ENCODE measurements at places on chromosomes 13 and 19.

DNA sequence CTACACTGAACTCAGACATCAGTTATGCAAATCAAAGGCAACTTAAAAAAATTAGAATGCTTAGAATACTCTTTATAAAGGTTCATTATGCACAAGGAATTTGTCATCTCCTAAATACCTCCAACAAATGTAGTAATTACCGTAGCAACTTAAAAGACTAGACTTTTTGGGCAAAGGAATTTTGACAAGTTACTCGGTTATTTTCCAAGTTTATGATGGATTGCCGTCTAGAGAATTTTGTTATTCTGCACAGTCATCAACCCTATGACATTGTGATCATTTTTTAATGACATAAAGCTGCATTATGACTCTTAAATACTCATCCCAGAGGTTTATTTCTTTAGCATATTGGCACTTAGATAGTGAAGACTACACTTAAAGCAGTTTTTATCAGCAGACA lies 71.9 kb downstream of the TRPC4 start:
- DNase-seq = no peak

GRCh38 chr19:33514885-33515551 lies 6.6 kb downstream of the PEPD start:
- DNase-seq = no peak

DNA sequence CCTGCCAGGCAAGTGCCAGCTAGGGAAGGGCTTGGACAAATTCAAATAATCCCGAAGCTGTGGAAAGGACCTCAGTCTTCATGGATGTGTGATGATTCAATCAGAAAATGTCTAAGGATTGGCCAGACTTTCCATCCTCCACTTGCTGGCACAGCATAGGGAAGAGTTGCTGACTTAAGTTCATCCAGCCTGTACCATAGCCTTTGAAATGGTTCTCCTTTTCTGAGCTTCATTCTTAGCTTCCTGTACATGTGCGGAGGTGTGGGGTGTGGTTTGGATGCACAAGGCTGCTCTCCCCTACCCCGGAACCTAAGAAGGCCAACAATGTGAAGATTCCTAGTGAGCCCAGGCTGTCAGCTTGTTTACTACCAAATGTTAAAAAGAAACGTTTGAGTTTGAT lies 959 bp upstream of the IGFL3 start:
- no peak for DNase-seq

- no peak for DNase-seq
Observed at GRCh38 chr19:24062190-24062589, 24.8 kb upstream of the ZNF254 start.

GRCh38 chr19:10286803-10287737 lies at the start of gene ICAM4:
Gene ICAM4 (plus strand): TSS chr19:10286955. CDS start chr19:10287013, 58 bp downstream.
- DNase-seq = no peak

GRCh38 chr13:78100486-78100885 lies 181.9 kb upstream of the EDNRB start:
- DNase-seq = no peak

DNA sequence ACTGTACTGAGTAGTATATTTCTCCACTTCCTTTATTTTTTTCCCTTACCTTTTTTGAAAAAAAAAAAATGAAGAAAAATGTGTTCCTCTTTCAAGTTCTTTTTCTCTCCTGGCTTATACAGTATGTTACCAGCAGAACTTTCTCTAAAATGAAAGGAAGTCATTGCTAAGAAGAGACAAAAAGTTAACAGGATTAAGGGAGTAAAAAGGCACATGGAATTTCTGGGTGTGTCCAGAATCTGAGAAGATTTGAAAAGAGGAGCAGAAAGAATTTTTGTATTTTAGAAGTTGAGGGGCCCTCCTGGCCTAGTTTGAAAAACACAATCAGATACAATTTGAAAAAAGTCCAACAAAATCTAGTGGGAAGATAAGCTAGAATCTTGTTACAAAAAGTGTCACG lies 21.0 kb upstream of the TRIM13 start:
- DNase-seq = no peak

DNA sequence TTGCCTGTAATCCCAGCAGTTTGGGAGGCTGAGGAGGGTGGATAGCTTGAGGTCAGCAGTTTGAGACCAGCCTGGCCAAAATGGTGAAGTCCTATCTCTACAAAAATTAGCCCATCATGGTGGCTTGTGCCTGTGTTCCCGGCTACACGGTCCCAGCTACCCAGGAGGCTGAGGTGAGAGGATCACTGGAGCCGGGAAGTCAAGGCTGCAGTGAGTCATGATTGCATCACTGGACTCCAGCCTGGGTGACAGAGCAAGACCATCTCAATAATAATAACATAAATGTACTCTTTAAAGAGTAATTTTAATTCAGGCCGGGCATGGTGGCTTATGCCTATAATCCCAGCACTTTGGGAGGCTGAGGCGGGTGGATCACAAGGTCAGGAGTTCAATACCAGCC lies 38.7 kb downstream of the SKA3 start:
- no peak for DNase-seq

- no peak for DNase-seq
Observed at GRCh38 chr13:25292301-25292700, 5.0 kb upstream of the MTMR6 start.

GRCh38 chr19:678791-679388 lies 2.7 kb downstream of the FSTL3 start:
- DNase-seq = no peak

- no peak for DNase-seq
Observed at GRCh38 chr19:20840371-20840770, 64.3 kb downstream of the ZNF66 start.

DNA sequence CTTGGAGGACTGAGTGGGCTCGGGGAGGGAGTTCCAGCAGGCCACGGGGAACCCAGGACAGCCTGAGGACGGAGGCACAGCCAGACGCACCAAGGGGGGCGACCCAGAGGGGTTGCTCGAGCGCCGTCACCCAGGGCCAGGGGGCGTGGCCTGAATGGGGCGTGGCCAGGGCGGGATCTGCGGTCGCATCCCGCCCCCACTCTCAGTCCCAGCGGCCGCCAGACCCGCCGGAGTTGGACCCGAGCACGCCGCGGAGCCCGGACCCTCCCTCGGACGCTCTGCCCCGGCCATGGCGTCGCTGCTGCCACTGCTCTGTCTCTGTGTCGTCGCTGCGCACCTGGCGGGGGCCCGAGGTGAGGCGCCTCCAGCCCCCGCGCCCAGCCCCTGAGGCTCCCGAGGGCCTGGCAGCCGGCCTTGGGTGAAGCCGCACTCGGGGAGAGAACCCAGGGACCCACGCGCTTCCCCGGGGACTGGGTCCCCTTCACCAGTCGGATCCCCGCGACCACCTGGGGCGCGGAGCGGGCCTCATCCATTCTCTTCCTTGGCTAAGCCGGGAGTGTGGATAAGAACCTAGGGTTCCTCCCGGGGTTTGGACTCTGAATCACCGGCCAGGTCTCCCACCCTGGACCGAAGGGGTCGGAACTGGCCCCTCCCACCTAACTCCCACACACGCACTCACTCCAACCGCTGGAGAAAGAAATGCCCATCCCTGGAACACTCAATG lies at the start of gene CILP2:
Gene CILP2, plus strand, starts transcription at position 205 of the 724 bp plus-strand sequence. Its CDS starts 85 bp downstream, at position 290.
- DNase-seq = no peak

DNA sequence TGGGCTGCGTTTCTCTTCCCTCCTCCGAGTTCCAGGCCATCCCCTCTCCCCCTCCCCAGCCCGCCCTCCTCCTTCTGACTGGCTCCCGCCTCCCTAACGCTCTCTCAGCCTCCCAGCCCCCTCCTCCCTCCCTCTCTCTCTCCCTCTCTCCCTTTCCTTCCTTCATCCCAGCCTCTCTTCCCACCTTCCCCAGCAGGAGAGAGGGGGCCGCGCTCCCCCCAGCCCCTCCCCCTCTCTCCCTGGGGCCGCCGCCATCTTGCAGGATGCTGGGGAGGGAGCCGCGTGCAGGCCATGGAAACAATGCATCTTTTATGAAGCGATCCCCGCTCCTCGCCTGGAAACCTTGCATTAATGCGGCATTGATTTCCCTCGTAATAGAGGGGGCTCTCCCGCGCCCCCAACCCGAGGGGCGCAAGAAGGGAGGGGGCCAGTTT lies 42.6 kb upstream of the ADGRL1 start:
- DNase-seq = peak; percentile 86

DNA sequence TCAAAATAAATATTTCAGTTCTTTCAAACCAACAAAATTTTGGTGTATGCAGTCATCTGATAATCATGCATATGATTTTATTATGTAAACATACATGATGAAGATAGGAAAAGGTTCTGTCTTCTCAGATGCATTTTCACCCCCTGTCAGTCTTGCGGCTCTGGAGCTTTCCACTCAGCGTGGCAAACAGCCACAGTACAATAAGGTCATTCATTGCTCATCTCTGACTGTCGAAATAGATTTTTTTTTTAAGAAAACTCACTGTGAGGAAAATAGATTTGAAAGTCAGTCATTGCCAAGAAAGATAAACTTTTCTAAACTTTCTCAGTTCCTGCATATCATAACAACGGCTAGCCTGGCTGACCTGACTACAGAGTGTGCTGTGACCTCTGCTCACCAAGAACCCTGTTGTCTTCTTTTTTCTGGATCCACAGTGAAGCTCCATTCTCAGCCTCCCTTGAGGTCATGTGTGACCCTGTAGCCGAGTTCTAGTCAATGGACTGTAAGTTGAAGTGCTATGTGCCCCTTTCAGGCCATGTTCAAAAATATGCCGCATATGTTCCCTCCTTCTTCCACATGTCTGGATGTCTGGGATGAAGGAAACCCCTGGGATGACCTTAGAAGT lies 519.6 kb downstream of the KLF5 start:
- no peak for DNase-seq

GRCh38 chr19:37251308-37252229 lies 33.6 kb downstream of the ZNF383 start:
- DNase-seq = no peak

GRCh38 chr19:32830231-32831014 lies 39.1 kb downstream of the SLC7A9 start:
- DNase-seq = no peak

- no peak for DNase-seq
Observed at GRCh38 chr19:48635263-48635965, 1.8 kb downstream of the DBP start.

- no peak for DNase-seq
Observed at GRCh38 chr19:5592531-5593342, 25.0 kb upstream of the TINCR start.

DNA sequence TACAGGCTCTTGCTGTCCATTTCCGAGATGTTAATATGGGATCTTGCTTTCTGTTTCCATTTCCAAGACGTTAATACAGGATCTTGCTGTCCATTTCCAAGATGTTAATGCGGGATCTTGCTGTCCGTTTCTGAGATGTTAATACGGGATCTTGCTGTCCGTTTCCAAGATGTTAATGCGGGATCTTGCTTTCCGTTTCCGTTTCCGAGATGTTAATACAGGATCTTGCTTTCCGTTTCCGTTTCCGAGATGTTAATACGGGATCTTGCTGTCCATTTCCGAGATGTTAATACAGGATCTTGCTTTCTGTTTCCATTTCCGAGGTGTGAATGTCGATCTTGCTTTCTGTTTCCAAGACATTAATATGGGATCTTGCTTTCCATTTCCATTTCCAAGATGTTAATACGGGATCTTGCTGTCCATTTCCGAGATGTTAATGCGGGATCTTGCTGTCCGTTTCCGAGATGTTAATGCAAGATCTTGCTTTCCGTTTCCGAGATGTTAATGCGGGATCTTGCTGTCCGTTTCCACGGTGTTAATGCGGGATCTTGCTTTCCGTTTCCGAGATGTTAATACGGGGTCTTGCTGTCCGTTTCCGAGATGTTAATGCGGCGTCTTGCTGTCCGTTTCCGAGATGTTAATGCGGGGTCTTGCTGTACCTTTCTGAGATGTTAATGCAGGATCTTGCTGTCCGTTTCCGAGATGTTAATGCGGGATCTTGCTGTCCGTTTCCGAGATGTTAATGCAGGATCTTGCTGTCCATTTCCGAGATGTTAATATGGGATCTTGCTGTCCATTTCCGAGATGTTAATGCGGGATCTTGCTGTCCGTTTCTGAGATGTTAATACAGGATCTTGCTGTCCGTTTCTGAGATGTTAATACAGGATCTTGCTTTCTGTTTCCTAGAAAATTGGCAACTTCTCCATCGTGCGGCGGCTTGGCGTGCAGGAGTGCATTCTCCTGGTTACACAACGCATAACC lies 38.3 kb downstream of the PEX11G start:
- peak; percentile 28 for DNase-seq

GRCh38 chr13:47298506-47298905 lies 401.7 kb upstream of the HTR2A start:
- no peak for DNase-seq

GRCh38 chr13:27933580-27934328 lies 14.0 kb downstream of the PDX1 start:
- no peak for DNase-seq

DNA sequence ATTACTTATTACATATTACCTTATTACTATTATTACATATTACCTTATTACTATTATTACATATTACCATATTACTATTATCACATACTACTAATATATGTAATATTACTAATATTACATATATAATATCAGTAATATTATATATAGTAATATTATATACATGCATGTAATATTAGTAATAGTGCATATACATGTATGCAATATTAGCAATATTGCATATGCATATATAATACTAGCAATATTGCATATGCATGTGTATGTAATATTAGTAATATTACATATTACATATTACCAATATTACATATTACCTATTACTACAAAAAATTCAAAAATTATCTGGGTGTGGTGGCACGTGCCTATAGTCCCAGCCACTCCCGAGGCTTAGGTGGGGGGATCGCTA lies 22.4 kb downstream of the PDE4A start:
- DNase-seq = no peak

GRCh38 chr13:104301171-104301975 lies 1235.2 kb upstream of the SLC10A2 start:
- DNase-seq = no peak

- peak; percentile 63 for DNase-seq
Observed at GRCh38 chr19:58575183-58576041, 2.3 kb upstream of the MZF1 start.

DNA sequence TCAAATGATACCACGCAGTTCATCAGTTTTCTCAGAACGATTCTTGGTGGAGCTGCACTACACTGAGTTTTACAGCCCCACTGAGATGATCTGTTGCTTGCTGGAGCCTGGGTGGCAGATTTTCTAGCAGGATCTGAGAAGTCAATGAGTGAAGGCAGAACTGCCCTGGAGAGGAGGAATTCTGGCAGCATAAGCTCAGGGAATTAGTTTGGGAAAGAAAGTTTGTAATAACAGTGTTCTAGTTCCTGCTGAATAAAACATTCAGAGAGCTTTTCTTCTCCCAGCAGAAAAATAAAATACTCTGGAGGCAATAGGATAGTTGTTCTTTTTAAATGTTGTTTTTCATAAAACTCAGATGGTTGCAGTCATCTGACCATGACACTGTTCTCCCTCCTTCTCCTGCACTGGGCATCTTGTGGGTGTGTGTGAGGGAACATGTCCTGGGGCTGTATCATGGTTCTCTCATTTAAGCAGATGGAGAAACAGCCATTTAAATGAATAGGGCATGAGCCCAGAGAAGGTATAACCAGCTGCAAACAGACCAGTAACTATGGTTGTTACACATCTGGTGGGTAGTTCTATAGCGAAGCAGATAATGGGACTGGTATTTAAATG lies 29.6 kb downstream of the OLFM4 start:
- no peak for DNase-seq

DNA sequence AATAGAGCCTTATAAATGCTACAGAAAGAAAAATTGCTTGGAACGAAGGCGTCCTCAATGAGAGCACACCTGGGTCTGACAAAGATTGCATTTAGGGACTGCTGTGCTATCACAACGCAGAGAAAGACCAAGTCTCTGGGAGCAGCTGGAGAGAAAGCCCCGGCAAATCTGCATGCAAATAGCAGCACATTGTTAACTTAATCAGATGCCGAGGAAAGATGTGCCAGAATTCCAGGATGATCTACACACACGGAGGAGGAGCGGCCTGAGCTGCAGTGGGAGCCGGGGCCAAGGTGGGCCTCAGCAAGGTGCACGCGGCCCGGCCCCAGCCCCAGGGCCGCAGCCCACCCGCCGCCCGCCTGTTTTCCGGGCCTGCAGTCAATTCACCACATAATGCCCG lies 1.4 kb downstream of the ZNF536 start:
- peak; percentile 73 for DNase-seq

Measured in iPS DF 19.7 (cell line).